ENCODE measurements at places on chromosomes 5 and 9.
A peak's percentile ranks its signal among the peaks of the same experiment; 100 is the strongest.

- no peak for DNase-seq
Measured at GRCh38 chr5:42506662-42507061, 83.4 kb downstream of the GHR start.

DNA sequence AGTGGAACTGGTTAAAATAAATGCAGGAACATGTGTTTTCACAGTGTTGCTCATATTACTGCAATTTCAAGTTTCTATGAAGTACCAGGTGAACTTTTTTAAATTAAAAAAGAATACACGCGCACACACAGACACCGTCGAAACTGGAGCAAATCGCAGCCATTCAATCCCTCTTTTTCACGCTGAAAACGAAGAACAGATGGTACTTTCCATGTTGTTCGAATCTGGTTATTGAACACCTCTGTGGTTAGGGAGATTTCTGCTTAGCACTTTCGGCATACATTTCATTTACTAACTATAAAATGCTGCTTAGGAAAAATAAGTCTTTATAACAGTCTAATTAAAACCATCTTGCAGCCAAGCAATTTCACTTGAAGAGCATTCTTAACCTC is 6.8 kb downstream of the ZNF608 start:
- DNase-seq, result no peak

DNA sequence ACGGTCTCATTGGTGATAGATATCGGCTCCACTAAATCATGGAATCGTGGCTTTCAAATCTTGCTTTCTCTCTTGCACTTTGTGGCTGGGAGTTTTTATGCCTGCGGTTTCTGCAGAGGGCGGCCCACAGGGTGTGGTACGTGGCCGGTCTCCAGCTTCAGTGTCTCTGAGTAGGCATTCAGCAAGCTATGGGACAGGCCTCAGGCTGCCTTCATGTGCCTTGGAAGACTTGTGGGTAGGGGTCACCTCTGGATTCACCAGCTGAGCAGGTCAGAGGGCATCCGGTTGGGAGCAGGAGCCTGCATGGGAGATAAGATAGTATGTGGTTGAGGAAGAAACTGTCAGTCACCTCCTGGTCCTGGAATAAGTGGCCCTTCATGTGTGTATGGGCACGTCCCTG is 47.7 kb downstream of the AMBP start:
- no peak for DNase-seq

- no peak for DNase-seq
Measured at GRCh38 chr9:38250279-38251035, 142.0 kb upstream of the ALDH1B1 start.

DNA sequence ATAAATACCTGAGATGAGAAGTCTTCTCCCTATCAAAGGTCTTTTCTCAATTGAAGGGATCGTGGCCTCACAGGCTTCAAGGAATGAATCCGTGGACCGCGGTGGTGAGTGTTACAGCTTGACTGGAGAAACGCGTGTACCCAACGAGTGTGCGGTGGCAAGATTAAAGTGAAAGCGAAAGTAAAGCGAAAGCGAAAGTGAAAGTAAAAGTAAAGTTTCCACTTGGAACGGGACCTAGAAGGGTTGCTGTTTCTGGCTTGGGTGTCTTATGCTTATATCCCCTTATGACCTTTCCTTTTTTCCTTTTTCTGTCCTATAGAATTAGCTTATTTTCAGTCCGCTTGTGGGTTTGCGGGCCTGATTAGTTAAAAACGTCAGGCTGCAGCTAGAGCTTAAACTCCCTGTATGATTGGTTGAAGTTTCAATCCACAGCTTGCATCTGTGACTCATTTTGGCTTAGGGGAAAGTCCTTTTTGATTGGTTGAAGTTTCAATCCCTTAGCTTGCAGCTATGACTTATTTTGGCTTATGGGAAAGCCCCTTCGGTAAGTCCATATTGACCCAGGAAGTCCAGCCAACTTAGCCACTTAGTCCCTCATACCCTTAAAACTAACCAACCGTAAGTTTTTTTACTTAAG is 924.3 kb upstream of the CDH10 start:
- no peak for DNase-seq

- no peak for DNase-seq
Measured at GRCh38 chr5:179880848-179881590, 22.4 kb upstream of the MRNIP start.

DNA sequence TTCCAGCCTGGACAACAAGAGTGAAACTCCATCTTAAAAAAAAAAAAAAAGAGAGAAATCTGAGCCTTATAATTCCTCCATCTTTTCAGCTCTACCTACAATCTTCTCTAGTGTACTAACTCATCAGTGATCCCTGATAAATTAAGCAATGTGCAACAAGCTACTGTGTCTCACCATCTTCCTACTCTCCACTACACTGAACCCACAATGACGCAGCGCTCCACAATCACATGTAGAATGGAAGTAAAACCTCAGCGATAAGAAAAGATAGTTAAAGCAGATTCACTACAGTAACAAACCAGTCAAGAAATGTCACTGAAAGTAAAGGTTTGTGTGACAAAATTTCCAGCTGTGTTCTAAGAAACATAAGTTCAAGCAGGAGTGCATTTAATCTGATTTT is 13.5 kb downstream of the ABCA1 start:
- DNase-seq, result no peak

GRCh38 chr9:112069318-112070169 is 105.6 kb downstream of the SUSD1 start:
- no peak for DNase-seq

DNA sequence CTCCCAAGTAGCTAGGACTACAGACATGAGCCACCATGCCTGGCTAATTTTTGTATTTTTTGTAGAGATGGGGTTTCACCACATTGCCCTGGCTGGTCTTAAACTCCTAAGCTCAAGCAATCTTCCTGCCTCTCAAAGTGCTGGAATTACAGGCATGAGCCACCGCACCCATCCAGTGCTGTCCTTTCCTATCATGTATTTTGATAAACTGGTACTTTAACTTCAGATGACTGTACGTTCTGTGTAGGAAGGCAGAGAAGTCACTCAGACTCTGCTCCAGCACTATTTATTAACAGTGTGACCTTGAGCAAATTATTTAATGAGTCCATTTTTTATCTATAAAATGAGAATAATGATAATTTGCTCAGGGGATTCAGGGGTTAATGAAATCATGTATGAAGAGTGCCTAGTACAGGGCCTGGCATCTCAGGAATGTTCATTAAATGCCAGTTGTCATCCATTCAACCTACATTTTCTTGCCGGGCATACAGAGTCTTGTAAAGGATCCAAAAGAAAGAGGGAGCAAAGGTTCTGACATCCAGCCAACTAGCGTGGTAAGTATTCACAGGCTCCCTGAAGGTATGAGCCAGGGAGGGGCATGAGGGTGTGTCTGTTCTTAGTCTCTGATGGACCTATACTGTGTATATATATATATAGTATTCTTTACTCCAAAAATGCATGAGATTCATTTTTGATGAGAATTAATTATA is 201.9 kb downstream of the PBX3 start:
- no peak for DNase-seq

DNA sequence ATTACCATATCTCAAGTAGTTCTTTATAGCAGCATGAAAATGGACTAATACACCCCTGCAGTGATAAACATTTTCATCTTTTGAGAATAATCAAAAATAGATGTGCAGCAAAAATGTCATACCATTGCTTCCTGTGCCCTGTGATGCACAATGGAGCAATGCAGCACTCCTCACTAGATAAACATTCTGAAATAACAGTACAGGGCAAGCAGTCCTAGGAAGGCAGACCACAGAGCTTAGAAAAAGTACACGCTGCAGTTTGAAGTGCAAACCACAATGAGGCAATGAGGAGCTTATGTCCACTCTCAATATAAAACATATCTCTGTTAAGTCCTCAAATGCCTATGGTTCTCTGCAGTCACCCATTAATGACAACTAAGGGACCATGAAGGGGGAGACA is 367.6 kb downstream of the PDE4D start:
- no peak for DNase-seq

DNA sequence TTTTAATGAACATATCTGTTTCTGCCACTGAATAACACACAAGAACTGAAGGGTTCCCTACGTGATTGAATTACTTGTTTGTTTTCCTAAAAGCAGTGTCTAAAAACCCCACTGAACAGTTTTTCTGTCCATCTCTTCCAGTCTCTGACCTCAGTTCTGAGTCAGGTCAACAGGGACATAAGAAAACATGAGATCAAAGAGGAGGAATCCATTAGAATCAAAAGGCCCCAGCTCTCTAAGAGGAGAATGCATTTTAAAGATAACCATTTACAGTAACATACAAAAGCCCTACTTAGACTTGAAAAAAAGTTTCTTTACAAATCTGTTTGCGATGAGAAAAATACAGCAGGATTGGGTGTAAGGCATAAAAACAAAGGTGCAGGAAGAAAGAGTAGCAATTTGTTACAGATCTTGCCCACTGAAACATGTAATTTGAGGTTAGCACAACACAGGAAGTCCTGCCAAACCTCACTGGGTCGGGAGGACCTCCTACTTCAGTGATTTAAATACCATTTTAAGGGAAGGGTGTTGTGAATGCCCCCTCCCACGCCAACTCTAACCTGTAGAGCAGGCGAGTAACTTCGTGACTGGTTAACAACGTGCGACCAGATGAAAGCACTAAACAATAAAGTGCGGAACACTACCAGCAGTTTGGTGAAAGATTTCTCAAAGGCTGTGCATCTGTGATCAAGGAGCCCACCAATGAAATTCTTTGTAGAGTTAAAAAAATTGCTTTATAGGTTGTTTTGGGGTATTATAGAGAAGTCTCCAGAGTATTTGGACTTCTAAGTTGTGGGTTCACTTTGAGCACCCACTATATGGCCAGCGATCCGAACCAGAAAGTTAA is 1.3 kb downstream of the QSOX2 start:
- DNase-seq, result peak; percentile 38

DNA sequence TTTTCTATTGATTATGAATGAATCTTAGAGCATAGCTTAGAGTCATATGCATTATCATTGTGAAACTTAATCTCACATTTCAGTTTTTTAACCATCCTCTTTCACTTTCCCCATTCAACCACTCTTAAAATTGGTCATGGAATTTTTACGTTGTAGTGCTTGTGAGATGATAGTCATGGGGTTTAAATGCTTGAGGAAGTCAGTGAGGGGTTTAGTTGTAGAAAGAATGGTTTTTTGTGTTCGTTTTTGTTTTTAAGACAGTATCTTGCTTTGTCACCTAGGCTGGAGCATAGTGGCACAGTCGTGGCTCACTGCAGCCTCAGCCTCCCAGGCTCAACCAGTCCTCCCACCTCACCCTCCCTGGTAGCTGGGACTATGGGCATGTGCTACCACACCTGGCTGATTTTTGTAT is 19.6 kb downstream of the UGCG start:
- DNase-seq, result no peak

- DNase-seq, result no peak
Measured at GRCh38 chr5:67095346-67096171, 101.0 kb downstream of the CD180 start.

DNA sequence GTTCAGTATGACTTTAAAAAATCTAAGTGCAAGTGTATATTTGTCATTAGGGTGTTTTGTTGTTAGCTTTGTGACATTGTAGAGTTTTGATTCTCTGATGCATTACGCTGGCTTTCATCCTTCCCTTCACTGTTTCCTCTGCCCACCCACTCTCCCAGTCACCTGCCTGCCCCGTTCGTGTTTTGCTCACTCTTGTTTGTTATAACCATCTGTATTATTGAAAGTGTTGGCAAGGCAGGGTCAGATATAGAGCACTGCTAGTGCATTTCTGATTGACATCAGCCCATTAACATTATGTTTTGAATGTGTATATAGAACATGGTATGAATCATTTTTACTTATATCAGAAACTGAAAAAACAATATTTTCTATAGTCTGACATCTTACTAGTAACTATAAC is 27.3 kb downstream of the SCGB3A1 start:
- no peak for DNase-seq

- DNase-seq, result no peak
Measured at GRCh38 chr9:136282272-136282861, 21.5 kb downstream of the CCDC187 start.
